ENCODE measurements at places on chromosomes 6 and 20.
A peak's percentile ranks its signal among the peaks of the same experiment; 100 is the strongest.

GRCh38 chr6:4174042-4174441 is 38.7 kb upstream of the ECI2 start:
- DNase-seq, result no peak

DNA sequence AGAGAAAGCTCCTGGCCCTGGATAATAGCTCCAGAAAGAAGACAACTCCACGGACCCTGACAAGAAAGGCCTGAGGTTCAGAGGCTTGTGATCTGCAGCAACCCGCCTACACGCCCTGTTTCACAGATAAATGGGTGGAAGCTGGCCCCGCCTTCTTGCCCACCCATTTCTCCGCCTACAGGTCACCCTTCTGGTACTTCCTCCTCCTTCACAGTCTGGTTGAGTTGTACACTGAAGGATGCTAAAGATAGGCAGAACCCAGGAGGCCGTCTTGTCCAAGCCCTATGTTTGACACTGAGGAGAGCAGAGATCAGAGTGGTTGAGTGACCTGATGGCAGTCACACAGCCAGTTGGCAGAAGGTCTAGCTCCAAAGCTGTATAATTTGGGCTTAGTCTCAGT is 34.2 kb upstream of the MDGA1 start:
- DNase-seq, result no peak

DNA sequence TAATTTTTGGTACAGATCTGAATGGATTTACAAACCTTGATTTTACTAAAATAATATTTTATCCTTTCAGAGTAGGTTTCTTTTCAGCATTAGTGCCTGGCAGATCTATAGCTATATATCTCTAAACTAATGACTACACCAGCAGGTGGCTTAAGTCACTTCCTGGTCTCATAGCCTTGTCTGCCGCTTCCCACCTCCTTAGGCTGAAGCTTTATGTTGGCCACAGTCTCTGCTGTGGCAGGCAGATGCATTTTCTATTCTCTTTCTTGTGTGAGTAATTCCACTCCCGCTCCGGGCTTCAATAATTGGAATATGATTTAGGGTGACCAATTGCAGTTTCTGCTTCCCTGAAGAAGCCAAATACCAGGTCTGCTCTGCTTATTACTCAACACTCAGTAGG is 226.8 kb upstream of the HS3ST5 start:
- DNase-seq, result no peak

DNA sequence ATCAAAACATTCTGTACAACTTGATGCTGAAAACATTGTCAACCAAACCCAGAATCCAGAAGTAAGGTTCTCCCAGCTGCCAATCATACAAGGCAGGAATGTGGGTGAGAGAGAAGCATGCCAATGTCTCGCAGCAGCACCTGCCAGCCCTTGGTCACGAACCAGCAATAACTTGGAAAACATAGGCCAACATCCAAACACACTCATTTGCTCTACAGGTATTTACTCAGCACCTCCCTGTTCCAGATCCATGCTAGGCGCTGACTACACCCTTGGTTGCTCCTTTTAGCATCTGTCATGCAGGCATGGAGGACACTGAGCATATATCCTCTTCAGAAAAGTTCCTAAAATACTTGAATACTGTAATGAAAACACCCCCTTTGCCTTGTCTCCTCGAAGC is 63.6 kb downstream of the FAXC start:
- DNase-seq, result peak; percentile 59

- no peak for DNase-seq
Observed at GRCh38 chr6:85363870-85364269, 86.0 kb upstream of the NT5E start.

GRCh38 chr6:72522735-72523141 is 99.1 kb upstream of the KCNQ5 start:
- no peak for DNase-seq

- DNase-seq, result no peak
Observed at GRCh38 chr6:162960679-162961457, 233.1 kb downstream of the PACRG start.

DNA sequence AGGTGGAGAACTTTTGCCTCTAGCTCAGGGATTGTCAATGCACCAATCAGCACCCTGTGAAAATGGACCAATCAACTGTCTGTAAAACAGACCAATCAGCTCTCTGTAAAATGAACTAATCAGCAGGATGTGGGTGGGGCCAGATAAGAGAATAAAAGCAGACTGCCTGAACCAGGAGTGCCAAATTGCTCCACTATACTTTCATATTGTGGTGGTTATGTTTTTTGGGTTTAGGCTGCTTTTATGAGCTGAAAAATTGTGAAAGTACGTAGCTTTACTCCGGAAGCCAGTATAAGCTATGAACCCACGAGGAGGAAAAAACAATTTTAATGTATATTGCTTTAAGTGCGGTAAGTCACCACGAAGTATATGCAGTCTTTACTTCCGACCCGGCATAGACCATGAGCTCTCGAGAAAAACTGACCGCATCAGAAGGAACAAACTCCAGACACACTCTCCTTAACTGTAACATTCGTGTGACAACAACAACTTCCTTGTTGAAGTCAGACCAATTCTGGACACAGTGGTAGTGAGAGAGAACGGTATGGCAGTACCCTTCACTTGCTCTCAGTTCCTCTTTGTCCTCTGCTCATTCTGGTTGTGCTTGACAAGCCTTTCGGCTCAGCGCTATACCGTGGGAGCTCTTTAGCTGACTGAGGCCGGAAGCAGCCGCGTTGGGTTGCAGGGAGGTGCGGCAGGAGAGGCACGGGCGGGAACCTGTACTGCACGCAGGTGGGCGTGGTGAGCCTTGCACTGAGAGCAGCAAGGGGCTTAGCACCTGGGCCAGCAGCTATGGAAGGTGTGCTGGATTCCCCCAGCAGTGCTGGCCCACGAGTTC is 81.9 kb upstream of the E2F3 start:
- DNase-seq, result no peak

DNA sequence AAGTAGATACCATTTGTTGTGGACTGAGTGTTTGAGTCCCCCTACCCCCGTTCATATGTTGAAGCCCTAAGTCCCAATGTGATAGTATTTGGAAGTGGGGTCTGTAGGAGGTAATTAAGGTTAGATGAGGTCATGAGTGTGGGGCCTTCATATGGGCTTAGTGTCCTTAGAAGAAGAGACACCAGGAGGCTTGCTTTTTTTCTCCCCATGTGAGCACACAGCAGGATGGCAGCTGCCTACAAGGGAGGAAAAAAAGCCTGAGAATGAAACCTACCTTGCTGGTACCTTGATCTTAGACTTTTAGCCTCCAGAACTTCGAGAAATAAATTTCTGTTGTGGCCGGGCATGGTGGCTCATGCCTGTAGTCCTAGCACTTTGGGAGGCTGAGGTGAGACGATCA is 67.9 kb upstream of the TULP4 start:
- DNase-seq, result no peak

DNA sequence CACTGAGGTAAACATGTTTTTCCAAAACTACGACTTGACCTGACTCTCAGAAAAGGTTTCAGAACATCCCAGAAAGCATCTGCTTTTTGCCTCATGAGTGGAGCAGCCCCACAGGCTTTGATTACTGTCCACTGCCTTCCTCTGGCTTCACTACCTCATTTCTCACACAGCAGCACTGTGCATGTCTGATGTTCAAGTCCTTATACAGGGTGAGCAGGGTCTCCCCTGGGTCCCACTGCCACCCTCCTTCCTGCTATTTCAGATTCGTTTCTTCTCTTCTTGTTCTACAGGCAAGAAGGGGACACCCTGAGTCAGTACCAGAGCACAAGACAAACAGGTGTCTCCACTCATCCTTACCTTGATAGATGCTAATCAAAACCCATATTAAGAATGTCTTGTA is 64.7 kb upstream of the NFATC2 start:
- DNase-seq, result no peak

- no peak for DNase-seq
Observed at GRCh38 chr6:22737331-22737730, 168.0 kb downstream of the HDGFL1 start.

- DNase-seq, result no peak
Observed at GRCh38 chr6:152463164-152463563, 174.0 kb downstream of the SYNE1 start.

- peak; percentile 19 for DNase-seq
Observed at GRCh38 chr6:6556738-6557503, 31.6 kb upstream of the LY86 start.

DNA sequence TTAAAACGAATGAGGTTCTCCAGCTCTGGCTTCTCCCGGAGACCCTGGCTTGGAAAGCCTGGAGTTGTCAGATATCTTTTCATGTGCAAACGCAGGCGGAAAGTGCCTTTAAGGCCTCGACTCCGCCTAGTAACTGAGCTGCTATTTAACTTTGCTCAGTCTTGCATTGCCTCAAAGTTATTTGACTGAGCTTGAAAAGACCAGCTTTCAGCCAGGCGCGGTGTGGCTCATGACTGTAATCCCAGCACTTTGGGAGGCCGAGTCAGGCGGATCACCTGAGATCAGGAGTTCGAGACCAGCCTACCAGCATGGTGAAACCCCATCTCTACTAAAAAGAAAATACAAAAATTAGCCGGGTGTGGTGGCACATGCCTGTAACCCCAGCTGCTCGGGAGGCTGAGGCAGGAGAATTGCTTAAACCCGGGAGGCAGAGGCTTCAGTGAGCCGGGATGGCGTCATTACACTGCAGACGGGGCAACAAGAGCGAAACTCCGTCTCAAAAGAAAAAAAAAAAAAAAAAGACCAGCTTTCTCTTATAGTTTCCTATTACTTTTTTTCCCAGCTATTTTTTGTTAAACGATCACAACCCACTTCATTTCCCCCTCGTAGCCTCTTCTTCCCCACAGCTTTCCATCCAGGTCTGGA is 1.9 kb downstream of the GCNT2 start:
- no peak for DNase-seq

DNA sequence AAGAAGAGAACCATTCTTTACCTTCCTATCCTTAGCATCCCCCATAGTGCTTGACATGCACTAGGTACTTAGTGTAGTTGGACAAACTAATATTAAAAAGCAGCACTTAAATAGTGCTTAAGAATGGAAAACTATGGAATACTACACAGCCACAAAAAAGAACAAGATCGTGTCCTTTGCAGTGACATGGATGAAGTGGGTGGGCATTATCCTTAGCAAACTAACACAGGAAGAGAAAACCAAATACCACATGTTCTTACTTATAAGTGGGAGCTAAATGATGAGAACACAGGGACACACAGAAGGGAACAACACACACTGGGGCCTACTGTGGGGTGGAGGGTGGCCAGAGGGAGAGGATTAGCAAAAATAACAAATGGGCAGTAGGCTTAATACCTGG is 66.8 kb downstream of the EPHA7 start:
- no peak for DNase-seq

DNA sequence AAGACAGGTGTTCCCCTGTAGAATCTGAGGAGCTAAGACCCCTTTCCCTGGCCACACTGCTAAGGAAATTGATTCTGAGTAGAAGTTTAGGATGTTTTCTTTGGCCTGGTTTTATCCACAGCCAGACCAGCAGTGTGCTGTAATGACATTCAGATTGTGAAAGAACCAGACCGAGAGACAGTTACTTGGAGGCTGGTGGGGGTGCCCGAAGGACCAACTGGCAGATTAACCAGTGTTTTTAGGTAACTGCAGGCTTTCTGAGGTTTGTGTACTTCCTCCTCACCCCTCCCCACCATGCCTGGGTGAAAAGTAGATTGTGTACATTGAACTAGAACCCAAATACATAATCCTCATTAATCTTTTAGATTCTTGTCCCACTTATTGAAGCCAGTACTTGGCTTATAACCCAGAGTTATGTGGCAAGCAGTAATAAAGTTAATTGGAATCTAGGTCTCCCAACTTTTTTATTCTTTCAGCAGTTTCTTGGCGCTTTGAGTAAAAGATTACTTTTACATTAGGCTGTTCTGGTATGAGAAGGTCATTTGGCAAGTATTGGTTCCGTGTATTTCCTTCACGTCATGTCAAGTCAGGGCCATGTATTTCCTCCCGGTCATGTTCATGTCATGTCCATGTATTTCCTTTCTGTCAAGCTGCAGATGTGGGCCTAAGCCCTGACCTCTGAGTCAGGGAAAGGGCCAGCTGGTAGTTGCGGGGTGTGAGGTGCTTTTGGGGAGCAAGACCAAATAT is 93.7 kb downstream of the TCP11 start:
- DNase-seq, result no peak

DNA sequence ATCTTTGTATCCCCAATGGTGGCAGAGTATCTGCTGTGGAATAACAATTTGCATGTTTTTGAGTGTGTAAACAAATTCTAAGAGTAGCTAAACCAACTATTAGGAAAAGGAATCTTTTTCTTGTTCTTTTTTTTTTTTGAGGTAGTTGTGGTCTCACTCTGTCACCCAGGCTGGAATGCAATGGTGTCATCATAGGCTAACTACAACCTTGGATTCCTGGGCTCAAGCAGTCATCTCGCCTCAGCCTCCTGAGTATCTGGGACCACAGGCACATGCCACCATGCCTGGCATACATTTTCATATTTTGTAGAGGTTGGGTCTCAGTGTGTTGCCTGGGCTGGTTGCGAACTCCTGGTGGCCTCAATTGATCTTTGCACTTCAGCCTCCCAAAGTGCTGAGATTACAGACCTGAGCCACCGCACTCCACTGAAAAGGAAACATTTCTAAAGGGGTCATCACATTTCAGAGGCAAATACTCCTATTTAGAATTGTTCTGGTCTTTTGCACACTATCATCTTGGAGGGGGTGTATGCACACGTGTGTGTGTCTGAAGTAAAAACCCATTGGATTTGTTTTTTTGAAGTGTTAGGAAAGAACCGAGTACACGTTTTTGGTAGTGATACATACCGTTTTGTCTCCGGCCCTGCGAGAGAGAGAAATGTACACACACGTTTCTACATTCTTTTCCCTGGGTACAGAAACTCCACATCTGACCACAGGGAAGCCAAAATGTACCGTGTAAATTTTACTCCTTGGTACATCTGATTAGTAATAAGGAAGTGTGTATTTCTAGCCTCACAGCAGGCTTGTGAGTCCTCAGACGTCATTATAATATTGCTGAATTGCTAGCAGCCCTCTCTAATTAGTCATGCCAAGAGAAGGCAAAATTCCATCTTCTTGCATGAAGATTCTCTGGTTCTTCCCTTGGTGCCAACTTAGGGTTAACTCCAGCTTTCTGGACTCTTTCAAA is 183.6 kb downstream of the JARID2 start:
- DNase-seq, result no peak

- no peak for DNase-seq
Observed at GRCh38 chr6:145904391-145904790, 59.8 kb downstream of the SHPRH start.

- DNase-seq, result no peak
Observed at GRCh38 chr6:11291582-11291981, 59.1 kb upstream of the NEDD9 start.

Data from LNCaP clone FGC (cell line).